ENCODE measurements at places on chromosomes 13 and 19.

GRCh38 chr13:112893570-112894422, 75.2 kb upstream of the MCF2L start:
- no peak for DNase-seq

DNA sequence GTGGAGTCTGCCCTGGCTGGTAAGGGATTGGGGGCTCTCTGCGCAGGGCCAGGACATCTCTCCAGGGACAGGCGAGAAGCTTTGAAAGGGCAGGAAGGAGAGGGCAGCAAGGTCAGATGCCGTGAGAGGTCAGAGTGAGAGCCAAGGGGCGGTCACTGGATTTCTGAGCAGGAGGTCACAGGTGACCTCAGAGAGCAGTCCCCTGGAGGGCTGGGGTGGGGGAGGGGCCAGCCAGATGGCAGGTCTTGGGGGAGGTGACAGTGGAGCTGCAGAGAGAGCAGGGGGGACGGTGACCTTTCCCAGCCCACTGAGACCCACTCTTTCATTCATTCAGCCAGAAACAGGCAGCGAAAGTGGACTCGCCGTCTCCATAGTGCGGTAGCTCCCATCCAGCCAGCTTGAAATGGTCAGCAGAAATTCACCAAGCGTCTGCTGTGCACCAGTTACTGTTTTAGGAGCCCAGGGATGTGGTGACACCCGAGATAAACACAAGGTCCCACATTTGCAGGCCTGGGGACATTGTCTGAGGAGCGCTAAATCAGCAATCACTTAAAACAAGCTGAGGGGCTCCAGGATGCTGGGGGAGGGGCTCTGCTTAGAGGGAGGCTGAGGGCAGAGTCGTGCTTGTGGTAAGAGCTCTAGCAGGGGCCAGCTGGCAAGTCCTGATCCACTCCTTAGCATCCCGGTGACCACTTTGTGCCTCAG, 10.2 kb downstream of the CARM1 start:
- DNase-seq: no peak

- no peak for DNase-seq
Measured at GRCh38 chr13:114155926-114156883, 22.9 kb upstream of the CFAP97D2 start.

DNA sequence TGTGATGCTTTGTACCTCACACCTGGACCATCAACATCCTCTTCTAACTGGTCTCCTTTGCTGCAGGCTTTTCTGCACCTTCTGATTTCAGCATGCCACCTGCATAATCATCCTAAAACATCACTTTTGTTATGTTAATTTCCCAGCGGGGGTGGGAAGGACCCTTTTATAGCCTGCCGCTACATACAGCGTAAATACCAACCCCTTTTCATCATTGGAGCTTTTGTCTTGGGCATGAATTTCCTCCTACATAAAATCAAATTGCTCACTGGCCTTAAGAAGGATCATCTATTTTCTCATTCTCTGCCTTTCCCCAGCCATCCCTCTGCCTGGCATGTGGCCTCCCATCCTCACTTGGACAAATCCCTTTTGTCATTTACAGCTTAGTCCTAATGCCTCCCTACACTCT, 124.7 kb downstream of the RBM26 start:
- DNase-seq: no peak

DNA sequence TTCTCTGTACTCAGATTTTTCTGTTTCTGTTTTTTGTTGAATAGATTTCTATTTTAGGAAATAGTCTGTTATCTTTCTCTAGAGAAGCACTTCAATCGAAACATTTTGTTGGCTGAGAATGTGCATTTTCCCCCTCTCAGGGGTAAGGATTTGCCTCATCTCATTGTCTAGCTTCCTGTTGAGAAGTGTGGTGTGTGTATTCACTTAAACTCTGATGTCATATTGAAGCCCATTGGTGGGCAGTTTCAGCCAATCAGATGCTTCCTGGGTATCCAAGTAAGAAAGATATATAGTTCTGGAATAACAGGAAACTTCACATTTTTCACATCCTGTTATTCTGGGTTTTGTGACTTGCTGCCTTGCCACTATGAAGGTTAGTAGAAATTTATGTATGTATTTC, 87.6 kb downstream of the ARHGEF7 start:
- no peak for DNase-seq

DNA sequence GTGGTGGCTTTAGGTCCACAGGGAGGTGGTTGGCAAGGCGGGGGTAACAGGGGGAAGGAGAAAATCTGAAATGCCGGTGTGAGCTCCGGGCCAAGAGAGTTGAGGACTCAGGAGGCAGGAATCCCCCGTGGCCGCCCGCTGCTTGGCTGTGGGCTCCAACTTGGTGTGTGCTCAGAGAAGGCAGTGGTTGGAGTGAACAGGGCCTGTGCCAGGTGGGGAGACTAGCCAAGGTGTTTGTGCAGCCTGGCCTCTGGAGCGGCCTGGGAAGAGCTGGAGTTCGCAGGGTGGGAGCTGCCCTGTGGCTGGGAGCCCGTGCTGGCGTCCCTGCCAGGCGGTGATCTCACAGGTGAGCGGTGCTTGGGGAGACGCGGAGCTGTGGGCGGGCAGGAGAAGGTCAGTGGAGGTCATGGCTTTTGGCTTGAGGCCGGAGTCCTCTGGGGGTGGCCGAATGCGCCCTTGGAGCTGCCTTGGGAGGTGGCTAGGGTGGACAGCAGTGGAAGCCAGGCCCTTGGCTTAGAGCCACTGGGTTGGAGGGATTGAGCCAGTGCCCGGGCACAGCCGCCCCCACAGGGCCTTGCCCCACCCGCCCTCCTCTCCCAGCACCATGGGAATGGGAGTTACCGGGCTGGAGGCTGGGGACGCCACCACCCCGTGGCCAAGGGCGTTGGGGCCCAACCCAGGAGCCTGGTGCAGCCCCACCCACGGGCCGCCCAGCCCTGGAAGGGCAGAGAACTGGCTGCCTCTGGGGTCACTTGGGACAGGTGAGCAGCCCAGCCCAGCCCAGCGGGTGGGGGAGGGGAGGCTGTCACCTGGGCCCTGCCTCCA, 7.1 kb upstream of the CIRBP start:
- DNase-seq: no peak

DNA sequence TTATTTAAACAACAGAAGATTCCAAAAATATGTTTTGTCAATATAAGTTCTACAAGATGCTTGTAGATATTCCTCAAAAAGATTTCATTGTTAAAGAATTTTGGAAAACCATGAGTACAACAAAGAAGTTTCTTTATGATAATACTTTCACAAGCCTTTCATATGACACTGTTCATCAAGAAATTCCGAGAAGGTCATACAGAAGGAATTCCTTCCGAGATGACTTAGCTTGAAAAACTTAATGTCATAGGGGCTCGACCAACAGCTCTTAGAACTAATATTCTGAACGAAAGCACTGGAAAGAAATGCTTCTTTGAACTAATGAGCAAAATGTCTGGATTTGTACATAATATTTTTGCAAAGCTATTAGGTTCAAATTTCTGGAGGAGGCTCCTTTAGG, 403.4 kb downstream of the KLF5 start:
- no peak for DNase-seq

- DNase-seq: no peak
Measured at GRCh38 chr19:2083174-2083854, 12.8 kb downstream of the MOB3A start.

- no peak for DNase-seq
Measured at GRCh38 chr13:78602561-78603239, 652 bp downstream of the POU4F1 start.

DNA sequence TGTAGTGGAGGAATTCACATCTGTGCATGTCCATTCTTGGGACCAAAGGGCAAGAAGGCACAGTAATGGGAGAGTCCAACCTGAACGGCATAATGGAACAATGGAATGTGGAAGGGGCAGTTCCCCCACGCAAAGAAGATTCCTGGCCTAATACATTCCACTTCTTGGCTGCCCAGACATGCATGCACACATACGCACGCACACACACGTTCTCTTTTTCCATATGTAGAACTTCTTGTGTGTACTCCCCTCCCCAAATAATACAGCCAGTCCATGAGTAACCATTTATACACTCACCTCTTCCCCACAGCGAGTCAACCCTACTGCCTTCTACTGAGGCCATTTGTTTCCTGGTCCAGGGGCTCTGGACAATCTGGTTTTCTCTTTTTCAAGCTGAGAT, 6.0 kb upstream of the STK24 start:
- DNase-seq: no peak

- DNase-seq: no peak
Measured at GRCh38 chr13:76053181-76053580, 417.1 kb downstream of the LMO7 start.

DNA sequence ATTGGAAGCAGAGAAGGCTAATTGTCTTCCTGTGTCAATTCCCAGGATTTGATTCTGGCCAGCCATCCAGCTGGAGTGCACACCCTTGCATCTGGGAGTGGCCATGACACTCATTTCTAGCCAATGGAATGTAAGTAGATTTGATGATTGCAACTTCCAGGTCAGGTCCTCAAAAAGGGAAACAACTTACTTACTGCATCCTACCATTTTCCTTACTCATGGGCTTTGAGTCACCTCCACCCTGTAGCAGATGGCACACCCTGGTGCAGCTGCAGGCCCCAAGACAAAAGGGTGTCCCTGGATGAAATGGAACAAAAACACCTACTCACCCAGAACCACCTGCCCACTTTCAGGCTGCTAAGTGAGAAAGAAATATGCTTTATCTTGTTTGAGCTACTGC, 27.3 kb upstream of the MPHOSPH8 start:
- no peak for DNase-seq

DNA sequence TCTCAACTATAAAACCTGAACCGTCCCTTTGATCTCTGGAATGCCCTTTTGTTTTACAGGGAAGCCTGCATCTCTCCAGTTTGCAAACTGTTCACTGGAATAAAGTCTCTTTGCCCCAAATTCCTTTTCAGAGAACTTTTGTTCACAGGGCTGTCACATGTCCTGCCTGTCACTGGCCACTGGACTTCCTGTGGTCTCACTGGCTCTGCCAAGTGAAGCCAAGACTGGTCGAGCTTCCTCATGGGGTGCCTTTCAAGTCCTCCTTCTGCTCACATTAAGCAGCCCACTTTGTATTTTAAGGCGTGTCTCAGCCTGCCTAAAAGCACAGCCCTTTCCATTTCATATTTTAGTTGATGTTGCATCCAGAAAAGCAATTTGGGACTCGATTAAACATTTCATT, 215.7 kb downstream of the KATNAL1 start:
- DNase-seq: no peak

DNA sequence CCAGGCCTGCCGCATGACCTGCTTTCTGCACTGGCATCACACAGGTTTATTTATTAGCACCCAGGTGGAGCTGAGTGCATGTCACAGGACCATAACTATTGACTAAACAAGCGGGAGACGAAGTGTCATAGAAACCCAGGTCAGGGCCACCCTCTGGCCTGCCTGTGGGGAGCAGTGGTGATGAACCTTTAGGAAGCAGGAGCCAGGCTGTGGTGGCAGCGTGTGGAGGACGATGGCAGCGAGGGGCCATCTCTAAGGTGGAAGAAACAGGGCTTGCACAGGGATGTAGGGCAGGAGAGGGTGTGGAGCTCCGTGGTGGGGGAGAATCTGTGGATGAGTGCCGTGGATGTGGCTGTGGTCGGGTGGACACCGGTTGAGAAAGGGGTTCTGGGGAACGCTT, 275.3 kb downstream of the TEX29 start:
- no peak for DNase-seq

DNA sequence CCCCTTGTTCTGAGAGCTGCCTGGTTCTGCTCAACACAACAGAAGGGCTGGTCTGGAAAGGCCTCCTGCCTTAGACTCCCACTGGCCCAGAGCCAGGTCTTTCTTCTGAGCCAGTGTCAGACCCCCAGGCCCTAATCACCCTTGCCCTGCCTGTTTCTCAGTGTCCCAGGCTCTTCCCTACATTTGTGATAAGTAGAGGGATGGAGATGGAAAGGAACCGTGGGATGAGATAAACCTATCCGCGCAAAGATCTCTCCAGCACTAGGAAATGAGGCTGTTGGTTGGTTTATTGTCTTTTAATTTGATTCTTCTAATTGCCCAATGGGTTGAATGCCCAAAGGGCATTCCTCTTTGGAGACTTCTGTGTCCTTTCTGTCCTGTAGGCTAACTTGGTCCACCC, 470.0 kb downstream of the TSHZ3 start:
- DNase-seq: no peak

GRCh38 chr13:28245465-28245864, 107.1 kb downstream of the PAN3 start:
- no peak for DNase-seq

DNA sequence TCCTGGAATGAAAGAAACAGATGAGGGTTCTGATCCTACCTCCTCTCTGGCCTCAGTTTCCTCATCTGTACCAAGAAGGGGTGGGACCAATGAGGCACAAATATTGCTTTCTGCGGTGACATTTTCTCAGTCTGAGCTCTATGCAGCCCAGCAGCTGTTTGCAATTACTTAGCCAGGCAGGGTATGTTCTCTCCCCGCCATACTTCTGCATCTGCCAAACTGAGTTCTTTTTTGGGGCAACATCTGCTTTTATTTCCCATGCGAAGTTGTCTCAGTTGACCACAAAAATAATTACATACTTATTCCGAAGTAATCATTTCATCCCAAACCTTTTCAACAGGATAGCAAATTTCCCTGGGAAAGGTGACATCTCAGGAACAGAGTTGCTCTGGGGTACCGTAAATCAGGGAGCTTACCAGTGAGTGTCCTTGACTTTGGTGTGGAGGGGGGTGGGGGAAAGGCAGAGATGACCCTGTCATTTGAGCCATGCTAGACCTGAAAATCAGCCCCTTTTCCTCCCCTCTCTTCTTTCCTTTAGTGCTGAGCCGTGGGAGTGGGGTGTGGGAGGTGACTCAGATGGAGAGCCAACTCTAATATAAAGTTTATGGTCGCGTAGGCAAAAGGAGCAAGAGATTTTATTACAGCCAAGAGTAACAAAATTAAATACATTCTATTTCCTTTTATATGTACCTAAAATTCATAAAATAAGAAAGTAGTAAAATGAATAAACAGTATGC, 165.7 kb upstream of the KL start:
- peak; percentile 77 for DNase-seq

- no peak for DNase-seq
Measured at GRCh38 chr19:13417054-13417453, 89.2 kb downstream of the CACNA1A start.

DNA sequence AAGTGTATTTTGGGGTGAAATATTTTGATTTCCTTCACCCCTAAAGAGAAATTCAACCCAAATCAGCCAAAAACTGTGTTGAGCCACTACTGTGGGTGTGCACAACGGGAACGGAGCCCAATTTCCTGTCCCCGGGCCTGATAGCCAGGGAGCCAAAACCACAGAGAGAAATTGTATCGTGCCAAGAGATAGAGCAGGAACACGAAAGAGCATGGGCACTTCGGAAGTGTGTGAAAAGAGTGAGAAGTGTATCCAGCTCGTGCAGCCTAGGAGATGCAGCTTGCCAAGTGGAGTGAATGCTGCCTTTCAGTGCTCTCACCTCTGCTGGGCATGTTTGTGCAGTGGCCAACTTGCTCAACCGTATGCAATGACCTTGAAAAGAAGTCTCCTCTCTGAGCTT, 19.4 kb upstream of the PLEKHF1 start:
- DNase-seq: no peak
